ENCODE measurements at places on chromosomes 7 and 10. TPM values are rescaled to one million over a fixed set of nuclear protein-coding genes. Genes with fewer than 3 reads are reported as not detected.

The C7orf57 gene
- not detected for total RNA-seq

The BAG3 gene
- total RNA-seq, result 19.3 TPM

The GSTO1 gene
- total RNA-seq, result 69.3 TPM

The ITGA8 gene
- 43.7 TPM for total RNA-seq

The OPN4 gene
- total RNA-seq, result not detected

The AQP1 gene
- total RNA-seq, result 335 TPM

The FFAR4 gene
- total RNA-seq, result not detected

The PPP1R17 gene
- not detected for total RNA-seq

The SLC18A2 gene
- total RNA-seq, result under 0.01 TPM

The ADCYAP1R1 gene
- not detected for total RNA-seq

The ABLIM1 gene
- 17.1 TPM for total RNA-seq

The R3HCC1L gene
- 13.1 TPM for total RNA-seq

The MMP21 gene
- not detected for total RNA-seq

The EPO gene
- total RNA-seq, result not detected

The ZNHIT1 gene
- 50.3 TPM for total RNA-seq

The PLEKHS1 gene
- total RNA-seq, result not detected

The IL6 gene
- total RNA-seq, result 62.2 TPM

The EBLN1 gene
- total RNA-seq, result not detected

The PPP1R9A gene
- 0.78 TPM for total RNA-seq

The VSTM4 gene
- total RNA-seq, result 8.2 TPM

The LRRD1 gene
- 0.07 TPM for total RNA-seq

The CUEDC2 gene
- total RNA-seq, result 43.6 TPM

The BMPR1A gene
- 60.5 TPM for total RNA-seq

The CCDC172 gene
- total RNA-seq, result not detected

The ZP3 gene
- total RNA-seq, result 3.0 TPM

The FASTK gene
- 75.0 TPM for total RNA-seq

The LOXL4 gene
- 138 TPM for total RNA-seq

The ADARB2 gene
- not detected for total RNA-seq

The GTF2IRD1 gene
- 18.9 TPM for total RNA-seq

The CCL24 gene
- not detected for total RNA-seq

The CNPY4 gene
- total RNA-seq, result 41.7 TPM

The ZRANB1 gene
- 25.1 TPM for total RNA-seq

The RNF133 gene
- 0.46 TPM for total RNA-seq

The CFAP70 gene
- 1.2 TPM for total RNA-seq

The FAM131B gene
- total RNA-seq, result 3.2 TPM

The AMPH gene
- total RNA-seq, result 0.13 TPM

The GFRA1 gene
- 0.39 TPM for total RNA-seq

The IPMK gene
- total RNA-seq, result 8.5 TPM

The LMBR1 gene
- 56.6 TPM for total RNA-seq

Measured in smooth muscle cell of the pulmonary artery (primary cell).